GM12891 (cell line): ENCODE measurements at places on chromosomes 6 and 20.

GRCh38 chr6:136890986-136891385 lies 31.1 kb upstream of the SLC35D3 start:
- no peak for DNase-seq

- no peak for DNase-seq
Measured at GRCh38 chr20:15818651-15819071, 754.6 kb downstream of the KIF16B start.

- DNase-seq, result no peak
Measured at GRCh38 chr6:135250234-135250633, 69.1 kb downstream of the MYB start.

- no peak for DNase-seq
Measured at GRCh38 chr6:20483887-20484497, 50.3 kb upstream of the CDKAL1 start.

- DNase-seq, result no peak
Measured at GRCh38 chr6:87277123-87277522, 45.3 kb upstream of the SMIM8 start.
